CD4-positive, alpha-beta T cell treated with Interleukin-15 for 4 hours (primary cell): ENCODE measurements at places on chromosomes 5 and 9.

DNA sequence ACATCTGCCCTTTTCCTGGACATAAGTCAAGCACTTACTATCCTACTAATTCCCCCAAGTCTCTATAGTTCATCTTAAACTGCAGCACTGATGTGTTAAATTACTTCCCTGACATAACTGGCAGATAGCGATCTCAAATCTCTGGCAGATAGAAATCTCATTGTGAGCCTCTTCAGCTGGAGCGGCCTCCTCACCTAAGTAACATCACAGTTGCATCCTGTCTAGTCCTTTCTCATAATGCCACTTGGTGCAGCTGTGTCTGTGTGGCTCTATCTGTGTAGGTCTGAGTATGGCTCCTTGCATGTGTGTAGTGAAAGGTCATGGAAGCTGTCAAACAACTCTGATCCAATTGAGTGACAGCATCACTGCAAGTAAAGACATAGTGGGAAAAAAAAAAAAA lies 53.6 kb upstream of the FST start:
- no peak for DNase-seq

GRCh38 chr5:135211791-135212190 lies 177.8 kb upstream of the PITX1 start:
- no peak for DNase-seq

DNA sequence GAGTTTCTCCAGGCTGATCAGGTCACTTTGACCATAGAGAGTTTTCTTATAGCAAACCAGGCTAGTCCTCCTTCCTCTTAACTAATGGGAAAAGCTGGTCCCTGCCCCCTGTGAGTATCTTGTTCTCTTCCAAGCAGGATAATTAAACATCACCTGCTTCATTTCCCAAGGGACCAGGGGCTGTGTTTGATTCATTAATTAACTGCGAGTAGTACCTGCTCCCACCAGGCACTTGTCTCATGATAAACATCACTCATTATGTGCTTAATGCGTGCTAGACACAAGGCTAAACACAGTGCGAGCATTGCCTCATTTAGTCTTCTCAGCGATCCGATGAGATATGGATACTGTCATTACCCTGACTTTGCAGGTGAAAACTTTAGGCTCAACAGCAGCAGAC lies 1.7 kb upstream of the FAM163B start:
- no peak for DNase-seq

DNA sequence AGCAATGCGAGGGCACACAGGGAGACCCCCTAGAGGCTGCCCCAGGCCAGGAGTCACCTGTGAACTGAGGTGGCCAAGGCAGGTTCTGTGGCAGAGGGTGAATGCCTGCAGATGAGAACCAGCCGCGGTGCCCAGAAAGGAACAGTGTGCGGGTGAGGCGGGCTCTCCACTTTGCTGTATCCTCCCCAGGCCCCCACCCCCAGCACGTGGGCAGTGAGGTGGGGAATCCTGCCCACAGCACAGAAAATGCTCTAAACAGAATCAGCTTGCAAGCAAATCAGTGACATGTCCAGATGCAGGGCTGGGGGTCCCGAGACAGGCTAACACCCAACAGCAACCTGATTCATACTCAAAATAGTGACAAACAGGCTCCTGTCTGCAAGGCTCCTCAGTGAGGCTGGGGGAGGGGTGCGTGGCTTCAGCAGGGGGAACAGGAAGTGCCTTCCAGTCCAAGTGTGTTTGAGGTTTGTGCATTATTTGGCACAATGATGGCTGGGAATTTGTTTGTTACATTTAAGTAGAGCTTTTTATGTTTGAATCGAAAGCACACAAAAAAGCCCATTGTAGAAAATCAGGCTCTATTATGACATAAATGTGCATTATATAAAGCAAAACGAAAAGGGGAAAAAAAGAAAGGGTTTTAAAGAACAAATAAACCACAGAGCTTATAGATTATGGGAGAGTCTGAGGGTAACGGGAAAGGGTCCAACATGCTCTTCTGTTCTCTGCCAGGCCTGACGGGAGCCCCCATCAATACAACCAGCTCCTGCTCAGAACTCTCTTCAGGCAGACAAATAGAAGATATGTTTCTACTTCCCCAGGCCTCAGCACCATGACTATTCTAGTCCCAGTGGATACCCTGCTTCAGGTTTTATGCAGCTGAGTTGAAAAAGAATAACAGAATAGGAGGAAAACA lies 201.3 kb downstream of the HSD17B3 start:
- DNase-seq, result no peak

GRCh38 chr5:136228136-136228757 lies 35.3 kb upstream of the SMIM32 start:
- DNase-seq, result no peak

GRCh38 chr5:76522103-76522935 lies 100.9 kb downstream of the F2RL2 start:
- DNase-seq, result no peak

DNA sequence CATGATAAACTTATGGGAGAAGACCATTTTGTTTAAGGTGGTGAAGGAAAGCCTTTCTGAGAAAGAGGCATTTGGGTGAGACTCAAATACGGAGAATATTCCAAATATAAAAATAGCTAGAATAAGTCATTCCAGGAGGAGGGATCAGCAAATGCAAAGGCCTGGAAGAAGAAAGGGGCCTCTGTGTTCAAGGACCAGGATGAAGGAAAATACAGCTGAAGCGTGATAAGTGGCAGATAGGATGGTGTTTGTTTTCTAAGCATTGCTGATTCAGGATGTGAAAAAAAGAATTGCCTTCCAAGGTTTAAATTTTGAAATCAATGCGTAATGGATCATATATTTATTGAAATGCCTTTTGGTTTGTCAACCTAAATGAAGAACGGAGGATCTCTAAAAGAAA lies 59.4 kb upstream of the CAST start:
- no peak for DNase-seq

GRCh38 chr5:154394307-154394706 lies 51.5 kb upstream of the SAP30L start:
- no peak for DNase-seq

GRCh38 chr5:77987988-77988387 lies 211.8 kb upstream of the TBCA start:
- DNase-seq, result no peak

GRCh38 chr5:172800088-172800551 lies 29.1 kb upstream of the DUSP1 start:
- peak; percentile 15 for DNase-seq

GRCh38 chr5:95858023-95858461 lies 35.5 kb upstream of the GLRX start:
- DNase-seq, result no peak

GRCh38 chr5:137389042-137389441 lies 110.1 kb downstream of the SPOCK1 start:
- no peak for DNase-seq

DNA sequence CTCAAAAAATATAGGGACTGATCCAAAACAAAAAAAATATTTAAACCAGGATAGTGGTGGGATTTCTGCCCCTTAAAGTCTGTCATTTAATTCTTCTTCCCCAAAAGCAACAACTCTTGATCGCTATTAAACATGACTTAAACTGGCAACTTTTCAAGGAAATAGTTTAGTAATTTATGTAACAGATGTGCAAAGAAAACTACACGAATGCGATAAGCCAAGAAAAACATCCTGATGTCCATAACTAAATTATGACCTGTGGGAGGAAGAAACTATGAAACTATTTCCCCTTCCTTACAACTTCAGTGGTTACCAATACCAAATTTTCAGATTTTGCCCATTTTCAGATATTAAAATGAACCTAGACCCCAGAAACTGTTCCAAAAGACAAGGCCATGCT lies 31.5 kb downstream of the CLINT1 start:
- no peak for DNase-seq

- DNase-seq, result no peak
Measured at GRCh38 chr9:85420750-85421149, 321.0 kb downstream of the AGTPBP1 start.

DNA sequence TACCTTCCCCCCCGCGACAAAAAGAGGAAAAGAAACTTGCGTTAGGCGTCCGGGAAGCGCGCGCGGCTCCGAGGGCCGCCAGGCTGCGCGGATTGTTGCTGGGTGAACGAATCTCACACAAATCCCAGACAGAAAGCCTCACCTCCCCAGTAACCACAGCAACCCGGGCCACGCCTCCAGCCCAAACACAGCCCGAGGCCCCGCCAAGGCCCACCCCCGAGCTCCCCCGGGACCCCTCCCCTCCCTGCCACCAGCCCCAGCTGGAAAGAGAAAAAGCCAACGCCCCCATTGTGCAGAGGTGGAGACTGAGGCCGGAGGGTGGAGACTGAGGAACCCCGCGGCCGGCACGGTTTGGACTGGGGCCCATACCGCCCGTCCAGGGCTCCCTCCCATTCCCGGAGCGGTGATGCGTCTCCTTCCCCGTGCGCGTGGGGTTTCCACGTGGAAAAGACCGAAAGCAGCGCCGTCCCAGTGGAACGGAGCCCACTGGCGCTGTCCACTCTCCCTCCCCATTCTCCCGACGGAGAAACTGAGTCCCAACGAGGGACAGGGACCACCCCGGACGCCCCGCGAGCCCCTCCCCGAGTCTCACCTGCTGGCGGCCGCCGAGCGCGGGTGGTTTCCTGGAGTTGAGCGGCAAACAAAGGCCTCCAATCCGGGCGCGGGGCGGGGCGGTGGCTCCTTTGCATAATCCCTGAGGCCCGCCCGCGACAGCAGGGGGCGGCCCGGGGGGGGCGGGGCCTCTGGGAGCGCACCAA lies 10.2 kb upstream of the AKNA start:
- peak; percentile 93 for DNase-seq

DNA sequence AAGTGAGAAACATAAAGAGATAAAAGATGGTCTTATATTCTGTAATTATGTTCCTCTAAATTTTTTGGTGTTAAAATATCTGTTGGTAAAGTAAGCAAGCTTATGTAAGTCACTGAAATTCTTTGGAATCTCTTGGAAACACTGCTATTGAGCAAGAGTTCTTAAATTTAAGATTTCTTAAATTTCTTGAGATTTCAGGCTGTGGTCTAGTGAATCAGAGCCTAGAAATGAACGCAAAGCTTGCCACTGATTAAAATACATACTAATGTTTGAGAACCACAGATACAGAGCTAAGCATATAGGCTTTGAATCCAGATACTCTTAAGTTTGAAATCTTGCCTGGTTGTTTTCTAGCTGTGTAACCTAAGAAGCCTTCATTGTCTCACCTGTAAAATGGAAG lies 133.4 kb downstream of the TRPM3 start:
- DNase-seq, result no peak
